ENCODE measurements at places on chromosomes 1 and 21. TPM values are rescaled to one million over a fixed set of nuclear protein-coding genes. Genes with fewer than 3 reads are reported as not detected.
A peak's percentile ranks its signal among the peaks of the same experiment; 100 is the strongest.

DNA sequence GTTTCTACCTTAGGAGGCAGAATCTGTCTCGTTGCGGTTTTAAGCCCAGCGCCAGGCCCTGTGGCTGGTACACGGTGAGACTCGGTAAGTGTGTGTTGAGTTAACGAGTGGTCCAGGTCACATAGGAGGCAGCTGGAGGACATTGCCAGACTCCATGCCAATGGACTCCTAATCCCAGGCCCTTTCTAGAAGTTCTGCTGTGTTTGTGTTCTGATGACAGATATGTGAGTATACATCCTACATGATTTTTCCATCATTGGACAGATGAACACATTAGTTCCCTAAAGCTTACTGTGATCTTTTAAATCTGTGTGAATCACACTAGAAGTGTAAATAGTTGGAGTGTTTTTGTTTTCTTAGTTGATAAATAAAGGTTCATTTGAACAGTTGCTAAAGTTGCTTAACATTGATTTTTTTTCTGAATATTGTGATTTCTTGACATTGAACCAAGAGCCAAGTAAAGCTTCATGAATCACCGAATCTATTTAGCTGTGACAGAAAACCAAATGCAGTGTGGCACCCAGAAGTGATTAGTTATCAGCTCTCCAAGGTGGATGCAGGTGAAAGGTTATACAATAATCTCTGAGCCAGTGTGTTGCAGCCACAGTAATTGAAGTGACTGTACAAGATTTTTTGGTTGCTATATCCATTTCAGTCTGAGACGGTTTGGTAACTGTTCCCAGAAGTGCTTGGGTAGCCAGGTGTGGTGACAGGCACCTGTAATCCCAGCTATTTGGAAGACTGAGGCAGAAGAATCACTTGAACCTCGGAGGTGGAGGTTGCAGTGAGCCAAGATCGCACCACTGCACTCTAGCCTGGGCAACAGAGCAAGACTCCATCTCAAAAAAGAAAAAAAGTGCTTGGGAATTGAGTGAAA is 46.3 kb downstream of the DOP1B start:
- no peak overlapping the region for H3K27ac ChIP-seq
- no peaks in the 10 kb centered on the region for H3K36me3 ChIP-seq
- no peaks in the 10 kb centered on the region for H3K4me1 ChIP-seq
- H3K27me3 ChIP-seq, result no peaks in the 10 kb centered on the region

DNA sequence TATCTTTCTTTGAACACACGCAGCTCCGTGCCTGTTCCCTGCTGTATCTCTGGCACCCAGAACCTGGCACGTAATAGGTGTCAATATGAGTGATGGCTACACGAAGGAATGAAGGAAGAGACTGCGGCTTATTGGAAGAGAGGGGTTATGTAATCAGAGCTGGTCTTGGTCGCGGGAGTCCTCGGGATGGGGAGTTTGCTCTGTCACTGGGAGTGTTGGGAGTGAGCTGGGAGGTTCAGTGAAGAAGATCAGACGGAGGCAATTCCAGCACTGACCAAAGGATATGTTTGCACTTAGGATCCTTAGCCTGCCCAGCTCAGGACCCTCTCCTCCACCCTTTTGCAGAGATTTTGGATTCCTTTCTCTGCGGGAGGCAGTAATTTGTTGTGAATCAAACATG is 709.1 kb downstream of the PTPRU start:
- H3K27ac ChIP-seq, result no peak overlapping the region
- H3K36me3 ChIP-seq, result no peaks in the 10 kb centered on the region
- H3K4me3 ChIP-seq, result no peak overlapping the region
- DNase-seq, result no peak

RGS8 gene
- total RNA-seq, result not detected

DNA sequence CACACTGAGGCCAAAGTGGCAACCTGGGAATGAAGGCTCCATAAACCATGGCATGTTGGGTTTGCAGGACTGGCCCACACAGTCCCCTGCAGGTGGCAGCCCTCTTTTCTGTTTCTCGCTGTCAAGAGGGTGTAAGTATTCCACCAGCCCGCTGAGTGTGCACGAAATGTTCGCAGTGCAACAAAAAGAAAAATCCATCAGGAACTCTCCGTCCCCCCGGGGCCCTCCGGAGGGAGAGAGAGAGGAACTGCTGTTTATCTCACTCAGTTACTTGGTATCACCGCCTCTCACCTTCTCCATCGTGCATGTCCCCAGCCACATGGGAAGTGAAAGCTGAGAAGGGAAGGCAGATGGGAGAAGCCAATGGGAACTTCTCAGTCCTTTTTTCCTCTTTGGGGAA is 38.3 kb downstream of the NCF2 start:
- H3K27me3 ChIP-seq, result no peaks in the 10 kb centered on the region
- no peak for DNase-seq
- H3K4me3 ChIP-seq, result no peak overlapping the region
- H3K27ac ChIP-seq, result no peak overlapping the region

- H3K4me1 ChIP-seq, result no peaks in the 10 kb centered on the region
- H3K4me3 ChIP-seq, result no peak overlapping the region
- no peak overlapping the region for H3K27ac ChIP-seq
- H3K36me3 ChIP-seq, result no peaks in the 10 kb centered on the region
- no peaks in the 10 kb centered on the region for H3K27me3 ChIP-seq
- DNase-seq, result no peak
Observed at GRCh38 chr21:27024301-27024700, 57.4 kb upstream of the ADAMTS5 start.

DNA sequence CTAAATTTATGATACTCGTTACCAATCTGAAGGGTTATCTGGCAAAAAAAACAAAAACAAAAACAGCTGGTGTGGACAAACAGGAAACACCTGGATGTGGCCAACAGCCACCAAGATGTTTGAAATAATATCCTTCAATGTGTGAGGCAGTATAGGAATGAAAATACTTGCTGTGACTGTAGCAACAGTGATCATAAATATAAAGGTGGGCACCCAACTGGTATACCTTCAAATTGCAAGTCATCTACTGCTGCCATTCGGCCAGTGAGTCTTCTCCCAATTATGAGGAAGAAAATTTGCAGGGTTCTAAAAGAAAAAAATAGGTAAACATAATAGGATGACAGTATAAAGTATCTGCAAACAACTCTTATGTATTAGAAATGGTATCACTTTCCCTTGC is 916 bp downstream of the YIPF1 start:
- H3K4me1 ChIP-seq, result no peaks in the 10 kb centered on the region
- H3K4me3 ChIP-seq, result no peak overlapping the region
- no peaks in the 10 kb centered on the region for H3K27me3 ChIP-seq
- peaks cover 8% of the 10 kb centered on the region for H3K36me3 ChIP-seq
- H3K27ac ChIP-seq, result no peak overlapping the region
- DNase-seq, result no peak

GRCh38 chr1:234498448-234499118 is 19.6 kb upstream of the TARBP1 start:
- H3K27me3 ChIP-seq, result no peaks in the 10 kb centered on the region
- H3K36me3 ChIP-seq, result no peaks in the 10 kb centered on the region
- peak overlapping the region; percentile 73 for H3K27ac ChIP-seq
- H3K4me1 ChIP-seq, result peaks cover 15% of the 10 kb centered on the region

DNA sequence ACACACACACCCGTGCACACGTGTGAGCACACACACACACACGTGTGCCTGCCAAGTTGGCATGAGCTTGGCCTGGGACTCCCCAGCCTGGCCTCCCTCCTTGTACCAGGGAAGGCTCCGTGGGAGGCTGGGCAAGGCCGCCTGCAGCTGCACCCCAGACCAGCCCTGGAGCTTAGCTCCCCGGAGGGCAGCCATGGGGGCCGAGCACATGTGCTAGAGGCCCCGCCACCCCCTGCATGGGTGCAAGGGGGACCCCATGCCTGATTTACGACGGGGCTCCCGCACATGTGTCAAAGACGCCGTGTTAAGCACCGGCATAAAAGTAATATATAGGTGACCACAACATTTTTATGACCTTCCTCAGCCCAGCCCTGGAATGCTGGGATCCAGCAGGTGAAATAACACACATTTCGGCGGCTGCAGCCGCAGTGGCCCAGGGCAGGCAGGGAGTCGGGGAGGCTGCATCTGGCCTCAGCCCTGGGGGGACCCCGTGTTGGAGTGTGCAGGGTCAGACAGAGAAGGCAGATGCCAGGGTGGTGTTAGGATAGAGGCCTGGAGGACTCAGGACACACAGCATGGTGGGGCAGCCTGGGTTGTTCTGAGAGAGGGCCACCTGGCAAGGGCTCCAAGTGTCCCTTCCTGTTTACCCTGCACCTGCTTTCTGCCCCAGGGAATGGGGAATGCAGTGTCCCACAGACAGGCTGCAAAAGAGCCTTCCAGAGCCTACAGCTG is 56.3 kb downstream of the WNT9A start:
- DNase-seq, result peak; percentile 33
- H3K27ac ChIP-seq, result no peak overlapping the region
- no peaks in the 10 kb centered on the region for H3K36me3 ChIP-seq

GRCh38 chr1:230824919-230825721 is 43.2 kb downstream of the C1orf198 start:
- peaks cover 6% of the 10 kb centered on the region for H3K4me1 ChIP-seq
- no peak overlapping the region for H3K4me3 ChIP-seq
- no peak for DNase-seq

- no peaks in the 10 kb centered on the region for H3K36me3 ChIP-seq
- H3K4me3 ChIP-seq, result no peak overlapping the region
- no peaks in the 10 kb centered on the region for H3K4me1 ChIP-seq
Observed at GRCh38 chr1:10987840-10988417, 24.5 kb upstream of the TARDBP start.

Measured in aorta (tissue), 5 donors.